ENCODE measurements at places on chromosomes 1 and 21.

DNA sequence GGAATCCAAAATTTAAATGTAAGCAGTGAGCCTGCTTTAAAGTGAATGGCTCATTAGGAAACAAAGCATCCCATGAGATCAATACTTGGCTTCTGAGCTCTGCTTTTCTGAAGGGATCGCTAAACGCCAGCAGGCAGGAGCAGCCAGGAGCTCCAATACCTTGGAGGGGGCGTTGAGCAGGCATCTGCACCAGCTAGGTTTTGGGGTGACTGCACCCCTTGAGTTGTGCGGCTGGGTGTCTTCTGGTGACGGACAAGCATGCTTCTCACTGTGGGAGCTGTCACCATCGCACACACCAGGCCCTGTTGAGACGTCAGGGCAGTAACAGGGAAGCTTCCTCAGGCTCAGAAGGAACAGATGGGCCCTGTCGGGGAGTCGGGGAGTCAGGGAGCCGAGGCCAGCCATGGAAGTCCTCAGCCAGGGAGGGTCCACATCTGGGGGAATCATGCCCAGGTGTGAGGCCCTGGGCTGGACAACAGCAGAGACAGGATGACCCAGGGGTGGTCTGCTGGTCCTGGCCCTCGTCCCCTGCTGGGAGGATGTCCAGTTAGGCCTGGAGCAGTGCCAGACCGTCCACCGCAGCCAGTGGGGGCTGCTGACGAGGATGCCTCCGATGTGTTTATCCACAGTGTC, 57.9 kb upstream of the ADARB1 start:
- DNase-seq, result no peak

DNA sequence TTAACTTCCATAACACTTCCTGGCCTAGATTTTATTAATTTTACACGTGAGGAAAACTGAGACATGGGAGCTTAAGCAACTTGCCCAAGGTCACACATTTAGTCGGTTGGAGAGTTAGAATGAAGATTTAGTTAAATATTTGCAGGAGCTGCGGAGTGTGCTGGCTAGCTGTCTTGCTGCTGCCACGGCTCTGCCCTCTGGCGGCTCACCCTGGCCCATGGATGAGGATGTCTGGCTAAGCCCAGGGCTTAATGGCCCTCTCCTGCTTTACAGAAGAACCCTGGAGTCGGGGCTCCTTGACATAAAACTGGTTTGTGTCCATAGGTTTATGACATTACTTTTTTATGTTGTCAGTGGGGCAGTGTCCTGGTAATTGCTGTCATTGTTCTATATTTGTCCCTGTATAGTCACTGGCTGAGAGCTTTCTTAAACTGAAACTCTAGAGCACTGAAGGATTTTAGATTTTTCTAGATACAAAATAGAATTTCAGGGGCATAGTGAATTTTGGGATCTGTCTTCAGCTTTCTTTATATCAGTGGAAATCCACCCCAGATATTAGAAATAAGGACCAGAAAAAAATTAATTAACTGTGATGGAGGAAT, 88.9 kb upstream of the WLS start:
- no peak for DNase-seq

DNA sequence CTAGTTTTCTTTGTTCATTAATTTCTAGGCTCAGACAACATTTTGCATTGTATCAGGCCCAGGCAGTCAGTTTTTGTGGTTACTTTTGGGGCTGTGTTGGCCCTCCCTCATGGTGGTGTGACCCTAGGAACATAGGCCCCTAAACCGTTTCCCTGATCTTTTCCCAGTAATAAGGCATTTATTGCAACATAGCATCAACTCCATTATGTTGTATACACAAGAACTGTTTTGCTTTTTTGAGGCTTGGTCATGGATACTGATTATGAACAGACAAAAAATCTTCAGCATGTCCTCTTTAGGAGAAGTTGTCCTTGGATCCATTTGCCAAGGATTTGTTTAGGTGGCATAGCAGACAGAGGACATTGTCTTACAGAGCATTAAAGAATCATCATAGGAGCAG, 10.3 kb downstream of the B3GALT2 start:
- DNase-seq, result no peak

GRCh38 chr1:170204121-170204520, 58.4 kb downstream of the NTMT2 start:
- no peak for DNase-seq

DNA sequence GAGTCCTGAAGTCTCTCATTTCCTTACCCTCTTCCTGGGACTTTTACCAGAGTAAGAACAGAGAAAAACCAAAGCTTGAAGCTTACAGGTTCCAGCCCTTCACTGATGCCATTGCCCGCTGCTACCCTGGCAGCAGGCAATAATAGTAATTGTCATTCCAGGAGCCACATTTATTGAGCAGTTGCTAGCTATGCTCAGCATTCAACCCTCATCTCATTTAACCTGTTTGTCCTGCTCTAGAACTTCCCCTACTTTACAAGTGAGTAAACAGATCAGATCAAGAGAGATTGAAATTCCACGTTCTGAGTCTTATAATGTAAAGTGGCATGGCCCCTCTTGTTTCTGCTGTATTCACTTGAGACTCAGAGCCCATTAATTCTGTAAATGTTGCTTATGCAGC, 80.4 kb downstream of the ATP1A1 start:
- DNase-seq, result no peak

GRCh38 chr1:5572794-5573193, 419.4 kb downstream of the NPHP4 start:
- no peak for DNase-seq

GRCh38 chr1:205298191-205298994, 23.2 kb downstream of the NUAK2 start:
- DNase-seq, result no peak

GRCh38 chr1:233065685-233066084, 115.3 kb downstream of the NTPCR start:
- no peak for DNase-seq

DNA sequence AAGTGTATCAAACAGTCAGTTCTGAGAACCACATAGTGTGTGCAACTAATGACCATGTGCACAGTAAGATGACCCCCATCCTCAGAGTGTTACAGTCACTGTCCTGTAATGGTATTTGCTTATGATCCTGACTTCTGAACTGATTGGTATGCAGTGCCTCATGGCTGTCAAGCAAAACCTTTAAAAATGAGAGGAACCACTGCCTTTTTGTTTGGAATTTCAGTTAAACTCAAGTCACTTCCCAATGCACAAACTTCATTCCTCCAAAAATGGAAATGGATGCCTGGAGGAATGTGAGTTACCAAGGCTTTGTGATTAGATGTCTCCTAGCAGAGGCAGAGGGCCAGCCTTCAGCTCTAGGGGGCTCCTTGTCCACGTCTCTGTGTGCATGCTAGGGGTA, 10.5 kb downstream of the C1orf198 start:
- DNase-seq, result no peak

DNA sequence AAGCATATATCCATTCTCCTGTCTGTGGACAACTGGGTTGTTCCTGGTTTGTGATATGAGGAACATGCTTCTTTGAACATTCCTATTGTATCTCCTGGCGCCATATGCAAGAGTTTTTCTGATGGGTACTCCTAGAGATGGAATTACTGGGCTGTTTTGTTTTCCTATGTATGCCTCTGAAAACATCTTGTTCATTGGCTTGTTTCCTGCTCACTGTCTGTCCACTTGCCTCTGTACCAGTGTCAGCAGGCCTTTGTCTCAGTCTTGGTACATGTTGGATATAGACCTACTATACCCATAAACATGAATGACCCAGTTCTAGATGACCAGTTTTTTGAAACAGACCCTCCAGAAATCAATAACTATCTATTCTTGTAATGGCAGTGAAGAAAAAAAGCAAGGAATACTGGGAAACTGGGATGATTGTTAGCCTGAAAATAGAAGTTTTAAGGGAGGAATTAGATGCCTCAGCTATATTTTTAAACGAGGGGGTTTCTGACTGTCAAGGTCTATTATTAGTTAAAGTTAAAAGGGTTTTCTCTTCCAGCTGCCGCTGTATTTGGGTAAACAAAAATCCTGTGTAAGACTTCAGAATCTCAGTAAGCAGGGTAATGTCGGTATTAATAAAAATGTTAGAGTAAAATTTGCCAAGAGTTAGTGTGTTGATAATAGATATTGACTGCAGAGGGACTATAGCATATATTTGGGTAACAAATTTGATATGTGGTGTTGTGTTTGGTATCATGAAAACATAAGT, 103.6 kb downstream of the RYR2 start:
- no peak for DNase-seq

DNA sequence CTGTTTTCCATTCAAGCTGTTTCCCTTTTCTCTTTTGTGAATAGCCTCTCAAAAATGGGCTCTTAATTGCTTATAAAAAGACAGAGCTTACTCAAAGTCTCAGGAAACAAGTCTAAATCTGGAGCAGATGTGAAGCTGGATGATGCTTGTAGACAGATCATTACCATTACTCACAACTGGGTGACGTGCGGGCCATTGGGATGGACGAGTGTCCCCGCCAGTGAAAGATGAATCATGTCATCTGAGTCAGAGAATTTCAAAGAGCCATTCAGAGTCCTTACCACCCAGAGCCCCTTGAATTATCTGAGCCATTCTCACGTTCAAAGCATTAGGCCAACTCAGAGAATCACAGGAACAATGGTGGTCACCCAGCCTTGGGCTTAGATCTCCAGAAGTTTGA, 134.6 kb downstream of the HUNK start:
- no peak for DNase-seq

- DNase-seq, result no peak
These were observed 130.8 kb downstream of the PCBP3 start for GRCh38 chr21:45774291-45774690.

GRCh38 chr1:108036796-108037562, 72.0 kb upstream of the VAV3 start:
- DNase-seq, result no peak

GRCh38 chr1:8586438-8586837, 231.0 kb downstream of the RERE start:
- no peak for DNase-seq

- no peak for DNase-seq
These were observed 16.2 kb downstream of the CSRP1 start for GRCh38 chr1:201490708-201491131.

- no peak for DNase-seq
These were observed 85.6 kb downstream of the PPP1R12B start for GRCh38 chr1:202434059-202434458.

- no peak for DNase-seq
These were observed 51.1 kb downstream of the CNN3 start for GRCh38 chr1:94875794-94876193.

DNA sequence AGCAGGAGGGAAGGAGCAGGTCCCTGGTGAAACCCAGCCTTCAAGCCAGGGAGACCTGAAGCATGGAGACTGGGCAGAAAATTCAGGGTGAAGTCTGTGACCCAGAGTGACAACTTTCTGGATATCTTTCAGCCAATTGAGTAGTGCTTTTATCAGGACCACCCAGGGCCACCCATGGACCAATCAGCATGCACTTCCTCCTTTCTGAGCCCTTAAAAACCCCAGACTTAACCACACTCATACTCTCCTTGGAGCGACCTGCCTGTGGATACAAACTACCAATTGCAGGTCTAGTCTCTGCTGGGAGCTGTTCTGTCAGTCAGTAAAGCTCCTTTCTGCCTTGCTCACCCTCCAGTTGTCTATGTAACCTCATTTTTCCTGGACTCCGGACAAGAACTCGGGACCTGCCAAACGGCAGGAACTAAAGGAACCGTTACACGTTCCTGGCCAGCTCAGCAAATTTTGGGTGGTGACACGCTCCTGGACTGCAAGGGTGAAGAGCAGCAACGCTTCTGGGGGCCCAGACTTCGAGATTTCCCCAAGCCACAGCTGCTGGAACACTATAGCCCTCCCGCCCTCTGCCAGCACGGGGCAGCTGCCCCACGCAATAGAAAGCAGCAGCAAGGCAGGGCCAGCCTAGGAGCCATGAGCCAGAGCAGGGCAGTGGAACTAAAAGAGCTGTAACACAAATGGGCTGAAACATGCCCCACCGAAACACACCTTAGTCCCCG, 1183.4 kb downstream of the AMY1C start:
- DNase-seq, result no peak

DNA sequence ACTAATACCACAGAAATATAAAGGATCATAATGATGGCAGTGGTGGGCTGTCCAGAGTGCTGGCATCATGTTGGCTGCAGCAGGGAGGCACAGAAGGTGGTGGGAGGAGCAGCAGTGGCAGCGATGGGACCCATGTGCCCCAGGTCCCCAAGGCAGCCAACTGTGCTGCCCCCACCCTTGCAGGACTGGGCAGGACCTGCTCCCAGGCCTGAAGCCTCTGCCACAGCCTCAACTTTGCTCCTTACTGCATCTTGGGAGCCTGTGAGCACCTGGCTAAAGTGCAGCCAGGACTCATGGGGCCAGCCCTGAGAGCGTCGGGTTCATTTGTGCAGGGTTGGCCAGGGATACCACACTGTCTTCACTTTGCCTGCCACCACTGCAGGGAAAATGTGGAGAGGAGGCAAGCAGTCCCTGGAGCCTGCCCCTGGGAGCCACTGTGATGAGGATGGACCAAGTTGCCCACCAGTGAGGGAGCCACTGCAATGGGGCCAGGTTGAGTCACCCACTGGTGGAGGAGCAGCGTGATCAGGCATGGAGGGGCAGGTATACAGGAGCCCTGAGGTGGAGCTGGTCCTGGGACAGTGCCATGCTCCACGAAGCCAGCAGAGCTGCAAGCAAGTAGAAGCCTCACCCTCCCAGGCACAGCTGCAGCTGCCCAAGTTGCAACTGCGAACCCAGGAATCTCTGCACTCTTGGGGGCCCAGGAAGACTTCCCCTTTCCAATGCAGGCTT, 25.3 kb upstream of the DENND1B start:
- DNase-seq, result no peak

GRCh38 chr21:36847189-36847588, 119.3 kb downstream of the HLCS start:
- no peak for DNase-seq

- DNase-seq, result no peak
These were observed 15.4 kb upstream of the LSS start for GRCh38 chr21:46243960-46244361.

DNA sequence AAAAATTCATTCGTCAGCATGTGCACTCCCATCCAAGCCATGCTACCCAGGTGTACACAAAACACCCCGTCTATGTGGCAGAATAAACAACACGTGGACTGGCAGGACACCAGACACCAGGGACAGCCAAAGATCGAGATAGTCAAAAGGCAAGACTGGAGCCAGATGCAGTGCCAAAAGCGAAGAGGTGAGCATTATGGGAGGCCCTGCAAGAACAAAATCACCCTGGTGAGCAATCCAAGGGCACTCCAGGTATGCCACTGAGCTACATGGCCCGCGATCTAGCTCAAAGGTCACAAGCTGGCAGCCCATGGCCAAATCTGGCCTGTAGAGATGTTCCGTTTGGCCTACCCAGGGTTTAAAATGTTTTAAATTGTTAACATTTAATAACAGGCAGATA, 33.7 kb downstream of the PLPP3 start:
- no peak for DNase-seq

- no peak for DNase-seq
These were observed 14.0 kb downstream of the ARHGEF16 start for GRCh38 chr1:3468236-3469103.

DNA sequence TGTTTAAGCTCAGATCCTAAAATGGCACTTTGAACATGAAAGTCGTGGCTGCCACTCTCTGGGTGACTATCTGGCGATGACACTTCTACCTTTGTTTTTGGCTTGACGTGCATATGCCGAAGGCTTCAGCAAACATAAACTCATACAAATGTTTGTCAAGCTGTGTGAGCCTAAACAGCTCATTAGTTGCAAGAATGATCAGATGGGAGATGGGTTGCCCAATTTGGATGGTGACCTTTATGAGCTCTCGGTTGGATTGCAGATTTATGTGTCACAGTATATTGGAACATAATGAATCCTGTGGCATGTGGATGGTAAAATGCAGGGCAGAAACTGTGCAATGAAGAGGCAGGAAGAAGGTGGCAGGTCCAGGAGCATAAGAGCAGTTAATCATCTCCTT, 229.3 kb downstream of the DISC1 start:
- DNase-seq, result no peak

GRCh38 chr1:35437200-35437599, 120.0 kb downstream of the KIAA0319L start:
- DNase-seq, result no peak

Data from naive B cell (primary cell).